ENCODE measurements at places on chromosomes 4 and X.

DNA sequence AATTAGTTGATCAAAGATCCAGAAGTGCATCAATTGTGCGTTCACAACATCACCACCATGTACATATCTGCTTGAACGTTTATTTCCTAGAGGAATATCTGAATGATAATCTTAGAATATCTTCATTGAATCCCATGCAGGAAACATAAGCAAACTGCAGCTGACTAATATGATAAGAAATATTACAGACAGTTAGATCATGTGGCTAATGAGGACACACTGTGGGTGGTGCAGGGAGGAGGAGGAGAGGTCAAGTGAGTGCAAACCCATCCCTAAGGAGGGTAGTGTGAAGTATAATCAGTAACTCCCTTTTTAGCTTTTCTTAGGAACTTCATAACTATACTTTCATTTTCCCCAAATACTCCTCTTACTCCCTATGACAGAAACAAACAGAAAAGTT lies 58.3 kb upstream of the HPGD start:
- no peak for DNase-seq

GRCh38 chrX:101749436-101749835 lies 89.8 kb upstream of the ARMCX2 start:
- DNase-seq, result no peak

- no peak for DNase-seq
Observed at GRCh38 chrX:31057691-31058090, 14.2 kb downstream of the FTHL17 start.

DNA sequence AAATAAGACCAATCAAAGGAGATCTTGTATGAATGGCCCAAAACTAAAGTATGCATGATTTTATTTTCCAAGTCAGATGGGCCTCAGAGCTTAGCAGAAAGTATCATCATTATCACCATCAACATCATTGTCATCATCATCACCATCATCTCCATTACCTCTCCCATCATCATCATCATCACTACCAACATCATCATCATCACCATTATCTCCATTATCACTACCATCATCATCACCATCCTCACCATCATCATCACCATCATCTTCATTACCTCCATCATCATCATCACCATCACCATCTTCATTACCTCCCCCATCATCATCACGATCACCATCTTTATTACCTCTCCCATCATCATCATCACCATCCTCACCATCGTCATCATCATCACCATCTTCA lies 363.9 kb downstream of the DHRSX start:
- no peak for DNase-seq

DNA sequence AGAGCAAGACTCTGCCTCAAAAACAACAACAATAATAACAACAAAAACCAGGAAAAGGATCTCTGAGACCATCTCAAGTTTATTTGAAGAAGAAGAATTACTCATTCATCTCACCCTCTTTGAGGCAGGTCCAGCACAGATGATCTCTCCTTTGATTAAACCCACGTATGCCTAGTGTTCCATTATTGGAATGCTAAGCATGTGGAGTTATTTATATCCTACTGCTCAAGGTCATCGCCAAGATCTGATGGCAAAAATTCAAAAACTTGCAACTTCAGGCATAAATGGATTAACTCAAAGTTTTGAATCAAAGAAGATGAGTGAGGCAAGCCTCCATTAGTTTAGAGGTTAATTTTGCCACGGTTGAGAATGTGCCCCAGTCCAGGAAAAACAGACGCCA lies 184.2 kb downstream of the DHRSX start:
- DNase-seq, result no peak

- DNase-seq, result no peak
Observed at GRCh38 chrX:67673741-67674274, 130.0 kb downstream of the AR start.

DNA sequence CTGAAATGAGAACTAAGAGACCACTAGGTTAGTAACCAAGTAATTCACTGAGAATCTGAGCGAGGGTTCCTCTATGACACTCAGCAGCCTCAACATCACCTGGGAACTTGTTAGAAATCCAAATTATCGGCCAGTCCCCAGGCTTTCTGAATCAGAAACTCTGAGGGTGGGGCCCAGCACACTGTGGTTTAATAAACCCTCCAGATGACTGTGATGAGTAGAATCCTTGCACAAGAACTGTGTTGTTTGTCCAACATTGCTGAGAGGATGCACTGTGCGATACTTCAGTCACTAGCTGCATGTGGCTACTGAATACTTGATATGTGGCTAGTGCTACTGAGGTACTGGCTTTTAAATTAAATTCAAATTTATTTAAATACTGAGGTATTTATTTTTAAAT lies 243.9 kb downstream of the MAML3 start:
- DNase-seq, result no peak

DNA sequence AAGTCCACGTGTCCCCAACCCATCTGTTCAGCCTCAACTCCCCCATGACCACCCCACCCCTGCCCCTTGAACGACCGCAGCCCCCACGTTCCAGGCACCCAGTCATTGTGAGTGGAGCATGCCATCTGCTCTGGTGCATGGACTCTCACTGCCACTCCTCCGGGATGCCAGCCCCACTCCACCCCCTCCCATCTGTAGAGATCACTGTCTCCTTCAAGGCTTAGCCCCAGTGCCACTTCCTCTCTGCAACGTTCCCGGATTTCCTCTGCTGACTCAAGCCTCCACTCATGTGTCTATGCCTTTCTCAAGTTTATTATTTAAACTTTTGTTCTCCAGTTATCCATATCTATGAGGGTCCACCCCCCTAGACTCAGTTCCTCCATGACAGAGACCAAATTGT lies 54.0 kb downstream of the MAML3 start:
- DNase-seq, result no peak

- DNase-seq, result no peak
Observed at GRCh38 chr4:14196131-14196530, 568.6 kb upstream of the BOD1L1 start.

DNA sequence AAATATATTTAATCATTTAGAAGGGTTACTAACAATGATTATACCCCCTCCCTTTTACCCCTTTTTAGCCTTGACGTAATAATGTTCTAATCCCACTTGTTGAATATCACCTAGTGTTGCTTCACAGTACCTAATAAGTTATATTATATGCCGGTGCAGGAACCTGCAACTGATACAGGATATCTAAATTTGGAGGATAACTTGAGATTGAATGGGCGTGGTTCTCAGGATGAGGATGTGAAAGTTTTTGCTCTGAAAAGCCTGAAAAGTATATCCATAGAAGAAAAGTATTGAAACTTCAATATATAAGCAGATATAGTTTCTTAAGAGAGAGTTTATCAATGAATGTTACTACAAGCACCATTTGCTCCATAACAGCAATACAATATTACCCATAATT lies 59.8 kb downstream of the ZNF711 start:
- no peak for DNase-seq

- DNase-seq, result no peak
Observed at GRCh38 chr4:151908734-151909497, 148.1 kb upstream of the GATB start.

- no peak for DNase-seq
Observed at GRCh38 chr4:101010987-101011386, 336.3 kb downstream of the PPP3CA start.

GRCh38 chrX:103254171-103254824 lies 657 bp downstream of the TCEAL8 start:
- peak; percentile 68 for DNase-seq

GRCh38 chr4:158890294-158890693 lies 121.5 kb downstream of the FNIP2 start:
- DNase-seq, result no peak

DNA sequence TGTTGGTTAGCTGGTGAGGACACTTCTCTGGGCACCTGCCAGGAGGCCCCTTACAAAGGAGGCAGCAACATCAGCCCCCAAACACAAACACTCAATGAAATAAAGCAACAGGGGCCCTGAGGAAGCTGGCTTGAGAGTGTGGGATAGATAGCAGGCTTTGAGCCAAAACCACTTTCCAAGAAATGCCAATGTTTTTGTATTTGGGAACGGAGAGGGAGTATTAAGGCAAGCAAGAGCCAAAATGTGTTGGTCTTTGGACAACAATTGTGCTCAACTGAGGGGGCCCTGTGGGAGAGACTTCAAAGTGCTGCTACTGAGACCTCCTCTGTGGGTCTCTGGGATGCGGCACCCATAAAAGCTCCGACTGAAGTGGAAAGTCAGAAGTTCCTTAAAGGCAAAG lies 41.0 kb downstream of the RAI2 start:
- no peak for DNase-seq

- DNase-seq, result no peak
Observed at GRCh38 chrX:9249051-9249846, 215.3 kb upstream of the FAM9B start.

DNA sequence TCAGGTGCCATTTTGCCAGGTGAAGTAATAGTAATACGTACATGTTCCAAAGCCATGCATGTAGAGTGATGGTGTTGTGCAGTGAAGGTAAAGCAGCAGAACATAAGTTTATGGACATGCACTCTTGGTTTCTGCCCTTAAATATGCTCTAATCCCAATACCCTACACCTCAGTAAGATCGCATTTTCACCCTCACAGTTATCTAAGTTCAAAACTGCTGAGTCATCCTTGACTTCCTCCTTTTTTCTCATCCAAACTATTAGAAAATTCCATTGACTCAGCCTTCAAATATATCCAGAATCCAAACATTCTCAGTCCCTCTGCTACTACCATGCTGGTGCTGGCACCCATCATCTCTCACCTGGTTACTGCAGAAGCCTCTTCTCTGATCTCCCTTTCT lies 652.9 kb upstream of the IGFBP7 start:
- no peak for DNase-seq

DNA sequence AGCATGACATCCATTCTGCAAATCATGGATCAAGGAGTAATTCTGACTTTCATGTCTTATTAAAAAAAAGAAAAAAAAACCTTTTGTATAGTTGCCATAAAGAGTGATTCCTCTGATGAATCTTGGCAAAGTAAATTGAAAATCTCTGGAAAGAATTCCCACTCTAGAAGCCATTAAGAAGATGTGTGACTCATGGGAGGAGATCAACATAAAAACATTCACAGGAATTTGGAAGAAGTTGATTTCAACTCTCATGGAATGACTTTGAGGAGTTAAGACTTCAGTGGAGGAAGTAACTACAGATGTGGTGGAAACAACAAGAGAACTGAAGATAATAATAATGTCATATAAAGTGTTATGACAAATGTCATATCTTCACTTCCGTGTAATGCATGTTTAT lies 204.2 kb downstream of the PABPC4L start:
- DNase-seq, result no peak

DNA sequence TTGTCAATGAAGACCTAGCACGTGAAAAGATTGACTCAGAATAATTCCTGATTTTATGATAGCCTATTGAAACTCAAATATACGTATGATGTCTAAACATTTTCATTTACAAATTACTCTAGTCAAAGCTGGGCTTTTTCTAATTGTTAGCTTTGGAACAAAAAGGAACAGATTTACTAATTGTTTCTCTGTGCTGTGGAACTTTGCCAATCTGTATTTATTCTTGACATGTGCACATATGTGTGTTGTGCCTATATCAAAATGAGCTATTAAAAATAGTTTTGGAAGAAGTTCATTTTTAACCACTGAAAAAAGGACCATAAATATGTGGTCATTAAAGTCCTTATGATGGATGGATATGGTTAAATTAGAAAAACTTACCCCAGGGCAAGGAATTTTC lies 85.4 kb upstream of the PACRGL start:
- DNase-seq, result no peak

GRCh38 chrX:1719270-1719669 lies 104.4 kb downstream of the ASMT start:
- no peak for DNase-seq

- no peak for DNase-seq
Observed at GRCh38 chr4:23915459-23916132, 25.7 kb upstream of the PPARGC1A start.

DNA sequence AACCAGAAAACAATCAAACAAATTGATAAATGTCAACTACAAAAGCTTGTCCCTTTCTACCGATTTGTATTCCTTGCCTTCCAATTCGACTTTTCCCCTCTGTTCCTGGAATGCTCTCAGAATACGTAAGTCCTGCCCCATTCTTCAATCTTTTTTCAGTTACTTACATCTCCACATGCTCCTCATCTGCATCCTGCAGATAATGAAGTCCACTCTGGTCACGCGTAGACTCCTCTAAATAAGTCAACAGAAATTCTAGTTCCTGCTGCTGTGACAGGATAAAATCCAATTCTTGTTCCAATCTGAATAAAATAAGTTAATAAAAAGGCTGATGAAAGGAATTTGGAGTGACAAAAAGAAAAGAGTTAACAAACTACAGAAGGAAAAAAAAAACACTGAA lies 34.4 kb upstream of the RBM41 start:
- no peak for DNase-seq

DNA sequence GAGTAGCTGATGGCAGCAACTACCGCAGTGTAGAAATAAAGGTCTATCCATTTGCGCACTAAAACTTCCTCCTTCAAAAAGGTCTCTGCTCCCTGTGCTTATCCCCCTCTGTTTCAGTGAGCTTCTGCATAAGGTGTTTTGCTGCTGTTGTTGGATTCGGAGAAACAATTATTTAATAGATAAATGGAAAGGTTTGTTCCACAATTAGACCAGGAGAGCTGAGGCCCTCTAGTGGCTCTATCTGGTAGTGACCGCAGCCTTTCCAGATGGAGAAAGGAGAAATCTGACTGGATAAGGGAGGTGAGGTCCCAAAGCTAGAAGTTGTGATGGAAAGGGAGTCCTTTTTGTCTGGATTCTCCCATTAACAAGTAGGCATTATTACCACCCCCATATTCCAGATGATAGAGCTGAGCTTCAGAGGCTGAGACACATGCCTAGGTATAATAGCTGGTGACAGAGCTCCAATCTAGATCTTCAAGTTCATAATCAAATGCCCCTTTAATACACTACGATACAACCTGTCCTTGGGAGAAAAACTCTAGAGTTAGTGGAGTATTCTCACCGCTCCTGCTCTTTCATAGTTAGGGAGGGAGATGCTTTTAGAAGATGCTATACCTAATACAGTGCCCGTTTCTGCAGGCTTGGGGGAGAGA lies 5.1 kb upstream of the GABRQ start:
- no peak for DNase-seq

- DNase-seq, result no peak
Observed at GRCh38 chr4:163042306-163042705, 124.4 kb downstream of the NAF1 start.

- peak; percentile 23 for DNase-seq
Observed at GRCh38 chr4:4862071-4862551, 2.6 kb downstream of the MSX1 start.

Measured in RWPE2 (cell line).